ENCODE measurements at places on chromosomes 3 and 15.

- DNase-seq: peak; percentile 32
These were observed 27.9 kb downstream of the GTPBP8 start for GRCh38 chr3:113018536-113019181.

DNA sequence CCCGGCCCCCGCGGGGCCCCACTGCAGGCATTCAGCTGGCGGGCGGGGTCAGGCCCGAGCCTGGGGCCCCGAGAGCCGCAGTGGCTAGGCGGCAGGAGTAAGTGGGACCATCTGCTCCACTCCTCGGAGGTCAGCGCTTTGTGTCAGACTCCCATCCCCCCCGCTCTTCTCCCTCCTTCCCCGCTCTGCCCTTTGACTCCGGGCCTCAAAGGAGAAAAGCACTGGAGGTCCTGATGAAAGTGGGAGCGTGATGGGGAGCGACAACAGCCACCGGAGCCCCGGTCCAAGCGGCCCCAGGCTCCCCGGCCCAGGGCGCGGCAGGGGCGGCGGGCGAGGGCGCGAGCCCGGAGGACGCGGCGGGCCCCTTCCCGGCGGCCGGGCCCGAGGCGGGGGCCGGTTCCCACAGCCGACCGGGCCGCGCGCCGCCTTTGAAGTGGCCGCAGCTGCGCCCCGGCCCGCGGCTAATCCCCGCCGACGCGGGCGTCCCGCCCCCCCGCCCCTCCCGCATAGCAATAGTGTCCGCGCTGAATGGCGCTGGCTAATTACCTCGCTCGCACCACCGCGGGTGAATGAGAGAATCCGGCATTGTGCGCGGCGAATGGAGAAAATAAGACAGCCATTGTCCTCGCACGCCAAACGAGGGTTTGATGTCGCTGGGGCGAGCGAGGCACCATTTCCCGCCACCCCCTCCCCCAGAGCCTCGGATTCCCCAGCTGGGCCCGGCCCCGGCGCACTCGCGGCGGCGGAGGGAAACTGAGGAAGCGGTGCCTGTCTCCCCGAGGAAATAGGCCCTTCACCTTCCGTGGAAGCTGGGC, 22.4 kb downstream of the IGDCC3 start:
- DNase-seq: peak; percentile 40

DNA sequence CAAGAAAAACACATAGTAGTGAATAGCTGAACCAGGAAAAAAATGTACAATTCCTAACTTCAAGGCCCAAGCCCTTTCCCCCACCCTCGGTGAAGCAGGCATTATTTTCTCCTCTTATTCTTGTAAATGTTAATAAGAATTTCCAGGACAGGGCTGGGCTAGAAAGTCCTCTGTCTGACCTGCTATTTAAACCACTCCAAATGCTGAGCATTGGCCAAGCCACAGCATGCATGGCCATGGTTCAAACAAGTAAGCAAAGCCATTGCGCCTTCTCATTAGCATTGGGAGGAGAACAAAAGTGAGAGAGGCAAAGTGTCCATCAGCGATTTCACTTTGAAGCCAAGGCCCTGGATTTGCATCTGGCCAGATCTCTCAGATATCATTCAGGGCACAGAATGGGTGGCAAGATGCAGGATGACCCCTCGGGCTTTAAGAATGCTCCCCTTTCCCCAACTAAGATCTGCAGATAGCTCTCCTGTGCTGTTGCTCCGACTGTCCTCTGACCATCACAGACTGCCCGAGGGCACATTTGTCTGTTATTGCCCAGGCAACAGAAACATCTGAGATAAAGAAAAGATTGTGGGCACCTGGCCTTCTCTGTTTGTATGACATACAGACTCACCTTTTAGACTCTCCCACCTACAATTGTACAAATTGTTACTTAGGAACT, 46.3 kb downstream of the CEMIP start:
- DNase-seq: no peak

GRCh38 chr15:75347222-75348033, 589 bp downstream of the NEIL1 start:
- peak; percentile 75 for DNase-seq

DNA sequence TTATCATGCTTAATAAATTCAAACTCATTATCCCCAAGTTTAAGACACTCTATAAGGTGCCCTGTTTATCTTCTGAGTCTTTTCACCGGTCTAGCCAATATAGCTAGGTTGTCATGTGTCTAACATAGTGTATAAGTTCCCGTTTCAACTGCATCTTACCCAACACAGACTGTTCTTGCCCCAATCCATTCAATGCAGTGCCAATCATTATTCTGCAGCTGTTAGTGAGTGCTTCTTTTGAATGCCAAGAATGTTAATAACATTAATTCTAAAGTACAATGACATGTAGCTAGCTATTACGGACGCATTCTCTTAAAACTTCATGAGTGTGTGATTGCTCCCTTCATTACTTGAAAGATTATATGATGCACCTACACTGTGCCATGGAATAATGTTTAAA, 646.4 kb upstream of the NR2F2 start:
- no peak for DNase-seq

DNA sequence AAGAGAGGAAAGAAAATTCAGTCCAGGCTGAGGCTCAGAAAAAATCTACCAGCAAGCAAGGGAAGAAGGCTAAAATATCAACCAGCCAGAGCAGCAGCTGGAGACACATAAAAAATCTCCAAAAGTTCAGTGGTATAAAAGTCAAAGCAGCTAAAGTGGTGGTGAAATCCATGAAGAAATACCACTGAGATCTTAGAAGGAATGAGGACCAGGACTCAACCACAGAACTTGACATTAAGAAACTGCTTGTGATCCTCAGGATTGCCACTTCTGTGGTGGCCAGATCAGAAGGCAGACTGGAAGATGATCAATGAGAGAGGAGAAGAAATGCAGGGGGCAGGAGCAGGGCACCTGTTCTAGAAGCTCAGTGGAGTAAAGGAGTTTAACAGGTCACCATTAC, 22.5 kb downstream of the CNTN3 start:
- DNase-seq: no peak

- peak; percentile 41 for DNase-seq
These were observed 124.8 kb downstream of the SV2B start for GRCh38 chr15:91224755-91225380.

DNA sequence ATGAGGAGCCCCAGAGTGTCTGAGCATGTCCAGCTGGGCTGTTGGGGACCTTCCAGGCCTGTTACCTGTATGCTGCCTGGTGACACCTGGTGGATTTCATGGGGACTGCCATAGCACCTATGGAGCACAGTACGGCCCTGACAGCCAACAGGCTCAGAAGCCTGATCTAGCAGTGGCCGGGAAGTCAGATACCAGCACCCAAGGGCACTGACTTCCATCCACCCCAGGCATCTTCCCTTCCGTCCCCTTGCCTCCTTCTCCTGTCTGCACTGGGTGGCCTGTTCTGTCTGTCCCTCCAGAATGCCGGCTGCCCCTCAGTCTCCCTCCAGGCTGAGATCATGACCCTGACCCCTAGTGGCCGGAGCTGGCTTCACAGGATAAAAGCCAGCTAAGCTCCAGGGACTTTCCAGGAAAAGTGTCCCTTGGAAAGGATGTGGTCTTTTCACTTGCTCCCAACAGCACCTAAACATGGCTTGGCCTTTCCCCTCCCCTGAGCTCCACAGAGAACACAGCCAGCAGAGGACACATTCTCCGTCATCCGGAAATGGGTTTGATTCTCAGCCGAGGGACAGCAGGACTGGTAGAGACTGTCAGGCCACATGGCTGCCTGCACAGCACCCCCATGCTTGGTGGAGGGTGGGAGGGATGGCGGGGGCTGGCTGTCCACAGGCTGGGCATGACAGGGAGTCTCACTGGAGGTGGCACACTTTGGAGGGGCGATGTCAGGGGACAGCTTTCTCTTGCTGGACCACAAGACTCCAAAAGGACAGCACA, 9.5 kb downstream of the RPS17 start:
- peak; percentile 77 for DNase-seq

GRCh38 chr15:59152694-59153450, 47.9 kb downstream of the CCNB2 start:
- no peak for DNase-seq

GRCh38 chr15:60835974-60836373, 357.0 kb upstream of the ICE2 start:
- no peak for DNase-seq

GRCh38 chr3:67875858-67876257, 221.4 kb upstream of the SUCLG2 start:
- DNase-seq: no peak

GRCh38 chr3:130395916-130396315, 50.4 kb downstream of the COL6A5 start:
- DNase-seq: peak; percentile 43

- DNase-seq: no peak
These were observed 32.0 kb downstream of the TRPM1 start for GRCh38 chr15:31069360-31070000.

GRCh38 chr15:42085721-42086120, 8.6 kb downstream of the PLA2G4D start:
- no peak for DNase-seq

DNA sequence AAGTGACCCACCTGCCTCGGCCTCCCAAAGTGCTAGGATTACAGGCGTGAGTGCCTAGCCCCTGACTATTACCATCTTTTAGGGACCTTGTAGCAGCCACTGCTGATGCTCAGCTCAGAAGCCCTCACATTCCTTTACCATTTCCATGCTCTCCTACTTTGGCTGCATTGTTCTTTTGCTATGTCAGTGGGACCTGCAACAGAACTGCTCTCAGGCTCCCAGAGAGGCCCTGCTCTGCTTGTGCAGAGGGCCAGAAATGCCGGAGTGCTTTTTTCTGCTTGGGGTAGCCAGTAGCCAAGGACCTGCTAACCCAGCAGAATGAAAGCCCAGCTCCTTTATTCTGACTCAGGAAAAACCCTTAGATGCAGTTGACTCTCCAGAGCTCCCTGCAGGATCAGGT, 18.3 kb upstream of the PROK2 start:
- no peak for DNase-seq

GRCh38 chr3:16179771-16180736, 5.6 kb downstream of the GALNT15 start:
- DNase-seq: no peak

GRCh38 chr3:39962581-39962980, 153.2 kb downstream of the MYRIP start:
- no peak for DNase-seq

DNA sequence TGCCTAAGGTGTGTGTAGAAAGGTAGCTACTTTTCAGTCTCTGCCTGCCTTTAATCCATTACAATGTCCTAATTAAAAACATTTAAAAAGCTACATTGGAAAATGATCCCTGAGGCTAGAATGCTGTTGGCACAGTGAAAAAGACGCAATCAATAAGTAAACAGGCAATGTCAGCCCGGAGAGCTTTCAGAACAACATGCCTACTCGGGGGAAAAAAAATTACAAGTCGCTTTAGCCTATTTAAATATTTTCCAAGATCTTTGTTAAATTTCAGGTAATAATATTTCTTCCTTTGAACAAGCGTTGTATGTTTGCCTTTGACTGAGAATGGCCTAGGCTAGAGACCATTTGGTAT, 46.6 kb upstream of the CD47 start:
- DNase-seq: no peak

GRCh38 chr15:65926899-65927298, 57.6 kb downstream of the RAB11A start:
- DNase-seq: no peak

DNA sequence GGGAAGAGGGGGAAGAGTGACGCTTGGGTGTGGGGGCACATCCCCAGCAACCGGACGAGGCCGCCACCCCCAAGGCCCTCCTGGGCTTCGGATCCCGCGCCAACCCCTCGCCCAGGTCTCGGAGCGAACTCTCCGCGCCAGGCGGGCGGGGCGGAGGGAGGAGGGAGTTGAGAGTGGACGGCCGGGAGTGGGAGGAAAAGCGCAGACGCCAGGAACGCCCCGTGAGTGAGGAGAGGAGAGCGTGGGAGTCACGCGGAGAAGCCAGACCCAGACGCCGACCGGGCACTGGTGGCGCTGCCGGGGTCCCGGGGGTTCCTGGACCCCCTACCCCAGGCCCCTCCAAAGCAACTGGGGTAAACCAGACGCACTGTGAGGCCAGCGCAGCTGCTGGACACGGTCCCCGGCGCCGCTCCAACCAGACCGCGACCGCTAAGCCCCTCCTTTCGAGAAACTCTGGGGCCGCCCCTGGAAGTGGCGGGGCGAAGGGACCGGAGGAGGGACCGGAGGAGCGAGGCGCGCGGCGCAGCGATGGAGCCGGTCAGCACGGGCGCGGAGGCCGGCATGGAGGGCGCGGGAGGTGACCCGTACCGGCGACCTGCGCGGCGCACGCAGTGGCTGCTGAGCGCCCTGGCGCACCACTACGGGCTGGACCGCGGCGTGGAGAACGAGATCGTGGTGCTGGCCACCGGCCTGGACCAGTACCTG, at the start of gene EFCC1:
TSS of gene EFCC1 (plus strand) at position 204 of the 705 bp plus-strand sequence. CDS start at position 529, 325 bp downstream.
- DNase-seq: peak; percentile 65

DNA sequence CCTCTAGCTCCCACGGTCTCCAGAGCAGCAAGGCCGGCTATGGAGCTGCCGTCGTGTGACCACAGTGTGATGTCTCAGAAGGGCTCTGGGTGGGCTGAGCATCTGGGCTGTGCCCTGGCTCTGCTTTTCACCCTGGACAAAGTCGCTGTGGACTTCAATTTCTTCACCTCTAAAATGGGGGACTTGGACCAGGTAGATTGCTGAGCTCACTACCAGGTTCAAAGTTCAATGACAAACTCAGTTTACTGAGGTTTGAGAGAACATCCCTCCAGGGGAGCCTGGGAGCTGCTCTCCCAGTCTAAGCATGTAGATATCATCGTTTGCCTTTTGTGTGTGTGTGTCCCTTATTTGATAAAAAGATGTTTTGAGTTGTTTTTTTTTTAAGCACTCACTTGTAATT, 25.1 kb downstream of the RLBP1 start:
- DNase-seq: no peak

DNA sequence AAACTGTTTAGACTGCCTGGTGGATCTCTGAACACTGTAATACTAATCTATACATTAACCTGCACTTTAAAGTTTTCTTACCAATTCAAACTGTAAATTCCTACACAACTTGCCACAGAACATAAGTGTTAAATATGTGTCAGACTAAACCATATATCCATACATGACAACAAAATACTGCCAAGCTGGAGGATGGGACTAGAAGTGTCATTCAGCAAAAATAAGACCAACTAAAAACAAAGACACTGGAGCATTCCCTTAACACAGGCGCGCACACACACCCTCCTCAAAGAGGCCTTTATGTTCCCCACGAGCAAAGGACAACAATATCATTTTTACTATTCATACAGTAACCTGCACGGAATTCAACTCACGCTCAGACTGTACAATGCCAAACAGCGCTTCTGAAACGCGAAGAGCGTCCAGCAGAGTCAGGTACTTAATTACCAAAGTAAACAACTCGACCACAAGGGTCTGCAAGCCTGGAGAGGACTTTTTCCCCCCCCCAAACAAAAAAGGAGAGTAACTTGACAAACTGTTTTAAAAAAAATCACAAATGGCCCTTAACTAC, 1.1 kb downstream of the DCUN1D1 start:
- DNase-seq: peak; percentile 18

All from hepatocyte (in vitro differentiated cells).